ENCODE measurements at places on chromosomes 7 and 10. TPM values are rescaled to one million over a fixed set of nuclear protein-coding genes. Genes with fewer than 3 reads are reported as not detected.

The CRYGN gene
- total RNA-seq, result not detected

The SLC16A12 gene
- total RNA-seq, result 0.20 TPM

The LRRN3 gene
- total RNA-seq, result not detected

The CLDN12 gene
- 27.5 TPM for total RNA-seq

- no peak for DNase-seq
Observed at GRCh38 chr10:77955136-77955535, 28.6 kb upstream of the DLG5 start.

DNA sequence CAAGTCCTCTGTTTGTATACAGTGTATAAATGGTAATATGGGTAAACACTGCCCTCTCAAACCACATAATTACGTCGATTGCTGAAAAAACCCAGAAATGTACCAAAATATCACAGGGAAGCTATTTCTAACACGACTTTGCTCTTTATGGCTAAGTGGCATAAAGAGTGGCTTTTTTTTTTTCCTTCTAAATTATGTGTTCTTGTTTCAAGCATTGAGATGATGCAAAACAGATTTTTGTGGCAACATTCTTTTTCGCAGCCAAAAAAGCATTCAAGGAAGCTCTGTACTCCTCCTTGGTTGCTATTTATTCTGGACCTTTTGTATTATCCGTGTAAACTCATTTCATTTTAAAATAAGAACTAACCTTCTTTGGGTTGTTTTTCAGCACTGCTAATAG, 138.9 kb downstream of the VTI1A start:
- no peak for DNase-seq

DNA sequence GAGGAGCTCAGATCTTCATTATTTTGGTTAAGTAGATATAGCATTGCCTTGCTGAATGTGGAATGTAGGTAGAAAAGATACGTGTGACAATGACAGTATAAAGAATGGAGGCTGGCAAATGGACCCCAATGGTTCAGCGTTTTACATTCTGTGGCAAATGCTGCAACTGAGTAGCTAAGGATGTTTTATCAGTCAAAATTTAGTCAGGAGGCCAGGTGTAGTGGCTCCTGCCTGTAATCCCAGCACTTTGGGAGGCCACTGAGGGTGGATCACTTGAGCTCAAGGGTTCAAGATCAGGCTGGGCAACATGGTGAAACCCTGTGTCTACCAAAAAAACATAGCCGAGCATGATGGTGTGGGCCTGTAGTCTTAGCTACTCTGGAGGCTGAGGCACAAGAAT, 120.5 kb upstream of the GHITM start:
- no peak for DNase-seq

DNA sequence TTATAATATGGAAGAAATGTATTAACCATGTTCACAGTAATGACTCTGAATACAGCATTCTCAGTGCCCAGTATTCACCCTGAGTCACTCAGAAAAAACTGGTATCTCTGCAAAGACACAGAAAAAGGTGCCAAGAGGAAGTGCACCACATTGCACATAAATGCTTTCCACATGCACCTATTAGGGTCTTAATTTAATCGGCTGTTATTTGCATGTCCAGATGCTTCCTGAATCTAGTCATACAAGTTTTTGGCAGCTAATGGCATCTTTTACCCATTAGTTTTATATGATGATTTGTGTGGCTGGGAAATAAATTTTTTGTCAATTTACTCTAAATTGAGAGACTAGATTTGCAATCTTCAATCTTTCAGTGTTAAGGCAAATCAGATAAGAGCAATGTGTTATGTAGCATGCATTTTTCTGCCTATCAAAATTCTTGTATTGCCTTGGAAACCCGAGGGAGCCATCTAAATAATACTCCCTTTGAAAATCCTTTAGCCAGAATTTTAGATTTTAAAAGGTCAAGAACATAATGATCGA, 58.2 kb downstream of the ZNF680 start:
- no peak for DNase-seq

DNA sequence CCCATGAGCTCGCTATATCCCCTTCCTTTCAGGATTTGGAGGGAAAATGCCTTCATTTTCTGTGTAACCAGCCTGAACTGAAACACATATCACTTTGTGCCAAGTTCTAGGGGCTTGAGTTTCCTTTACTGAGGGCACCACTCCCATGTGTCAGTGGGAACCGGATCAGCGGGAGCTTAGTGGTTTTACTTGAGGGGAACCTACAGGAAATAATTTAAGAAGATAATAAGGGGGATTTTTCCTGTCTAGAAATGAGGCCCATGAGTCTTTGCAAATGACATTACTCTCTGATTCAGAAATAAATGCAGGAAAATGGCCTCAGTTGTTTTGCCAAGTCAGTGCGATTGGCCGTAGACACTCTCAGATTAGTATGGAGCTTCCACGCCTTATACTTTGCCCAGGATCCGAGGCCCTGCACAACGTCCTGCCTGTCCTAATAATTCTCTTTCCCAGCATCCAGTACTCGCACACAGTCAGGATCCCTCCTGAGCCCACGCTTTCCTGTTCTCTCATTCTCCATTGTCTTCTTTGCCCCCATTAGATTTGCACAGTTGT, 86.4 kb upstream of the LYZL1 start:
- DNase-seq, result no peak

DNA sequence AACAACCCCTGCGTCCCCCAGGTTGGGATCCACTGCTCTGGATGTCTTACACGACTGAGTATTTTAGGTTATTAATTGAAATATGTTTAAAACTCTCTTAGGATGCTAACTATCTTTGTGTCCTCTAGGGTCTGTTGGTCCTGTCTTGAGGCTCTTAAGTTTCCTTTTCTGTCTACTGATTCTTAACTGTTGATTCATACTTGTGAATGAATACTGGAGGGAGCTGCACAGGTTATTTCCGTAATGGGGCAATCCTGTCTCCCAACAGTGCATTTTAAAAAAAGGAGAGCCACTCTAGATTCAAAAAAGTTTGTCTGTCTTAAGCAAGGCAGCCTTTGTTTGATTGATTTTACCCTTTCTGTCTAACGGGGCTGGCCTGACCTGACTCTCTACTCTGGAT, 237.6 kb upstream of the POM121L12 start:
- DNase-seq, result no peak

DNA sequence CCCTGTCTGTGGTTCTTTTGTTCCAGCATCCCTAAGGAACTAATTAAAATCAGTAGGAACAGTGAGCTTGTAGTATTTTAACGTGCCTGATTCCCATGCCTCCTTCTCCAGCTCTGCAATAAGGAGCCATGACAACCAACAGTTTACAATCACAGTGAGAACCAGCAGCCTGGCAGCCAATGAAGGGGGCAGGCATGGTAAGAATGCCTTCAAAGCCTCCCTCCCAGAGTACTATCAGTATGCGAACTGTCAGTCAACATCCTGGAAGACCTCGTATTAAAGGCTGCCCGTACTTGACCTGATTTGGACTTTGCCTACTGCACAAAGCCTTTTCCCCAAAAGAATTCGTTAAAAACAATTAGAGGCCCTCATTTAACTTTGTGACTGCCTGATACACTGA, 7.7 kb downstream of the ZPBP start:
- DNase-seq, result no peak

- DNase-seq, result no peak
Observed at GRCh38 chr10:128042131-128042610, 84.1 kb downstream of the MKI67 start.

DNA sequence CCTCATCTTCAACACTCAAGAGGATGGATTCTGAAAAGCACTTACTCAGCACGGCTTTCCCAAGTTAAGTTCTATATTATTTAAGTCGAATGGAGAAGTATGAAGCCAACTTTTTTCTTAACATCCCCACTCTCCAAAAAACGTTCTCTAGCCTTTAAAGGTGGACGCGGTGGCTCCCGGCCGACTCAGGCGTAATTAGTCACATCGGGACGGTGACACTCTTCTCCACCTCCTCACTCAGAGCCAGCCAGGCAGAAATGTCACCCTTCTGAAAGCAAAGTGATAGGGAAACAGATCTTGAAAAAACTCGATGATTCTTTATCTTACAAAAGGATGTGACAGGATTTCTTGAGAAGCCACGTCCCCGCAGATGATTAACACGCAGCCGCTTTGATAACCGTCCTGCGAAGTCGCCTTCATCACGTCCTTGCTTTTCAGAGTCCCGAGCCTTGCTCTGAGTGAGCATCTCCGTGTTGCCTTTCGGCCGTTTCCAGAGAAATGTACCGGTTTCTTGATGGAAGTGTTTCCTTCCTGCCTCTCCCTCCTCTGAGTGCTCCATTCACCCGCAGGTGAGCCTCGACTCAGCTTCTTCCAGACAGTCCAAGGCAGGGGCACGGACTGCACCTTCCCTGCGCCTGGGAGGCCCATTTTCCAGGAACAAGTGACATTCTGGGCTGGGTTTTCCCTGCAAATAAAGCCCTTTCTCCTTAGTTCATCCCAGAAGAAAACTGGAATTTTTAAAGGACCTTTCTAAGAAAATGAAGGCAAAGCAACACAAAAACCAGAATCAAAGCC, 314.8 kb downstream of the DNAJB6 start:
- no peak for DNase-seq

DNA sequence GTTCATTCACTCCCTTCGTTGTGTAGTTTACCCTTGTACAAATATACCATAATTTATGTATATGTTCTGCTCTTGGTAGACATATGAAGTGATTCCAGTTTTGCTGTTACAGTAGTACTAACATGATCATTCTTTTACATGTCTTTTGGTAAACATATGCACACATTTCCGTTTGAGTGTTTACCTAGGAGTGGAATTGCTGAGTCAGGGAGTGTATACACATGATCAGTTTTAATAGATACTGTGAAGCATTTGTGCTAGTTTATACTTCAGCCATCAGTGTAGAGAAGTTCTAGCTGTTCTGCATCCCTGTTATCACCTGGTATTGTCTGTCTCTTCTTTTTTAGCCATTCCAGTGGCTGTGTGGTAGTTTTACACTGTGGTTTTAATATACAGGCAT, 34.5 kb upstream of the CYP26C1 start:
- DNase-seq, result no peak

GRCh38 chr7:140698477-140698876, 2.0 kb downstream of the NDUFB2 start:
- DNase-seq, result no peak

GRCh38 chr10:63760034-63760707, 239.0 kb downstream of the REEP3 start:
- DNase-seq, result no peak

GRCh38 chr7:47333959-47334358, 248.0 kb downstream of the TNS3 start:
- DNase-seq, result no peak

GRCh38 chr7:132112657-132113056, 463.6 kb downstream of the PLXNA4 start:
- DNase-seq, result no peak
